ENCODE measurements at places on chromosomes 16 and 17.
A peak's percentile ranks its signal among the peaks of the same experiment; 100 is the strongest.

DNA sequence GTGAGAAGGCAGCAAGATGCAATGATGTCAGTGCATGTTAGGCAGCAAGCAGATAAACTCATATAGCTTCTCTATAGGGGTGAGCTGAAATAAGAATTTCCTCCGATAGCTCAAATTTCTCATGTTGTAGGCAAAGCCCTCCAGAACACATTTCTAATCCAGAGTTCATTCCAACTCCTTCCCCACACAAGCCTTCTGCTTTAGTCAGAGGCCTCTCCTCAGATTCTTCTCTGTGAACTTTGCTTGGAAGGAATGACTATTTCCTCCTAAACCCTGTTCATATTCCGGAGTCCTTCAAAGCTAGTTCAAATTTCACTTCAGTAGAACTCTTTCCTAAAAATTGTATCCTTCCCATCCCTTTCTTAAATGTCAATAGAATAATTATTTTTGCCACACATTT is 144.8 kb downstream of the KCNJ2 start:
- no peak for DNase-seq

DNA sequence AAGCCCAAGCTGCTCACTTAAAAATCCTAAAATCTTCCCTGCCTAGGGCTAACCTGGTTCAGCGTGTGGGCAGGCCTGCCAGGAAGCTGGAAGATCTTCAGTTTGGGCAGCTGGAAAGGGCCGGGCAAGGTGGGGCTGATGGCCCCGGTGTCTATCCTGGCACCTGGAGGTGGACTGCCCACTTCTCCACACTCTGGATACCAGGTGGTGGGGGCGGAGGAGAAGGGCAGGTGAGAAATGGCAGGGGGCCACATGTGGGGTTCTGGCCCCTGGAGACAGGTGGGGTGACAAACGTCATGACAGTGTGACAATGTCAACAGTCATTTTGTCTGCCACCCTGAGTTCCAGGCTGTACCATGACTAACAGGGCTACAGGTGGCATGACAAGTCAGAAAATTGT is 78.5 kb upstream of the C16orf82 start:
- DNase-seq, result no peak

- DNase-seq, result no peak
These were observed 20.6 kb downstream of the VPS53 start for GRCh38 chr17:693791-694638.

GRCh38 chr16:19812986-19813385 is 71.7 kb downstream of the GPRC5B start:
- DNase-seq, result no peak

DNA sequence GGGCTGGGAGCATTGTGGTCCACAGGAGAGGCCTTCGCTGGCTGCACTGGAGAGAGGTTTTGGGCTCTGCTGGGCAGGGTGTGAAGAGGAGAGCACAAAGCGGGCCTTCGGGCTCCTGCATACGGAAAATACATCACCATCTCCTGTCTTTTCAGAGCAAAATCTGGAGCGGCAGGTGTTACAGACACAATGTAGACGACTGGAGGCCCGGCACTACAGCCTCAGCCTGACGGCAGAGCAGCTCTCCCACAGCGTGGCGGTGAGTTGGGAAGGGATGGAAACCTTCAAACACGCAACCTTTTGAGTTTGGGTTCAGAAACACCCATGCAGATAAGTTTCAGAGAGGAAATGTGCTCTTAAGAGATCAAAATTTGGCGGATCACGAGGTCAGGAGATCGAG is 17.9 kb downstream of the GINS2 start:
- no peak for DNase-seq

GRCh38 chr16:53103811-53104210 is 49.0 kb downstream of the CHD9 start:
- DNase-seq, result no peak

GRCh38 chr17:63189082-63189481 is 223.0 kb downstream of the TANC2 start:
- DNase-seq, result no peak

DNA sequence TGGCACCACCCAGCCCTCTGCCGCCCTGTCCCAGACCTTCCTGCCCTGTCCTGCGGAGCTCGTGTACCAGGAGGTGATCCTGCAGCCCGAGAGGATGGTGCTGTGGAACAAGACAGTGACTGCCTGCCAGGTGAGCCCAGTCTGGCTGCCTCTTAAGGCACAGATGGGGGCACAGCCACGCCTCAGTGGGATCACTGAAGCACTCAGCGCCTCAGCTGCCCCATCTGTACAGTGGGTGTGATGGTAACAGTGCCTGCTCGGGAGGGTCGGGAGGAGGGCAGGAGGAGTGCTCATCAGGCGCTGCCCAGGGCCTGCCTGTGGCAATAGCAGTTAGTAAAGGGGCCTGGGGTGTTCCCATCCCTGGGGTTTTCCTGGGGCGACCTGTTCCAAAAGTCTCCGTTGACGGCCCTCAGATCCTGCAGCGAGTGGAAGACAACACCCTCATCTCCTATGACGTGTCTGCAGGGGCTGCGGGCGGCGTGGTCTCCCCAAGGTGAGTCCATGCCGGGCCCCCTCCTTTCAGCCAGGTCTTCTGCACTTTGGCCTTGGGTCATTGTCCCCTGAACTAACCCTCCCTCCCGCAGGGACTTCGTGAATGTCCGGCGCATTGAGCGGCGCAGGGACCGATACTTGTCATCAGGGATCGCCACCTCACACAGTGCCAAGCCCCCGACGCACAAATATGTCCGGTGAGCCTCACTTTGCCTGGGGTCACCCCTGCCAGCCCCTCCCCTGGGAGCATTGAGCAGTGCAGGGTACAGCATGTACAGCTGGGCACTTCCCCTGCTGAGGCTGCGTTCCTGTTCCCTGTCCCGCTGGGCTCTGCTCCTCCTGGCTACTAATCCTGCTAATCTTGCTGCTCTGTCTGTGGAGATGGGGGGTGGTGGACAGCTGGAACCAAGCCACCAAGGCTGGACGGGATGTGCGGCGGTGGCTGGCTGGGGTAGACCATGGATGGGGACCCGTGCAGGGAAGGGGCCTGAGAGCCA is 4.5 kb upstream of the TCAP start:
- DNase-seq, result no peak

DNA sequence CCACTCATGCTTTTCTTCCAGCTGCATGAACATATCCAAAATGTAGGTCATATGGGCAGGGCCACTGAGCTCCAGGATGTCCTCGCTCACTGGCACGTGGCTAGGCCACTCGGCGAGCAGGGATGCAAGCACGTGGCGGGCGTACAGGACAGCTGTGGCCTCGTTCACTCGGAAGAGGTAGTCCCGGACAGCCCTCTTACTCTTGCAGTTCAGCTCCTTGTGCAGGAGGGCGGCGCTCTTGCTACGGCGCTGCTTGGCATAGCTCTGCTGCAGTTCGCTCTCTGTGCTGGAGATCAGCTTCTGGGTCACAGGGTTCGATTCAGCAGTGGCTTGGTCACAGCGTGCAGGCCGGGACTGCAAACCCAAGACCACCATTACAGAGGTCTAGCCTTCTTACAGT is 53.1 kb upstream of the ATP2A3 start:
- no peak for DNase-seq

- DNase-seq, result peak; percentile 48
These were observed 516 bp downstream of the CPNE2 start for GRCh38 chr16:57092786-57093411.

- peak; percentile 53 for DNase-seq
These were observed at the start of gene MXRA7 for GRCh38 chr17:76710863-76711611. TSS of gene MXRA7 (minus strand) at chr17:76710965. CDS start at chr17:76710946, 19 bp downstream.

GRCh38 chr16:2081201-2082084 is 33.7 kb downstream of the TSC2 start:
- DNase-seq, result no peak

DNA sequence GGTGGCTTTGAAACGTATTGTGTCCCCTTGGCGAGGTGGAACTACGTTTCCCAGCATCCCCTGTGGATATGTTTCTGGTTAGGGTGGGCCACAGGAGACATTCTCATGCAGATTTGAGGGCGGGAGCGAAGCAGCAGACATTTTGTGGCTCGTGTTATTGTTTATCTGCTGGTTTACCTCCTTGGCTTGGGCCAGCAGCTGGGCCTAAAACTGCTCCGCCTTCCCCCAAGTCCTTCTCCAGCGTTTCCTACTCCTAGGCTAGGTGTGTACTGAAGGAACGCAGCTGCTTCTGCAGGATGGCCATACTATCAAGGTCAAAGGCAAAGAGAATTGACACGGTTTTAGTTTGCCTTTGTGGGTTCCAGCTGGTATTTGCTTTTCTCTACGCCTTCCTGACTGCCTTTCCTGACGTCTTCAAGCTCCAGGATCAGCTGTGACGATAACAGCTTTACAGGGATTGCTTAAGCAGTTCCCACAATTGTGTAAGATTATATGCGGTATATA is 17.2 kb upstream of the WSB1 start:
- DNase-seq, result no peak

DNA sequence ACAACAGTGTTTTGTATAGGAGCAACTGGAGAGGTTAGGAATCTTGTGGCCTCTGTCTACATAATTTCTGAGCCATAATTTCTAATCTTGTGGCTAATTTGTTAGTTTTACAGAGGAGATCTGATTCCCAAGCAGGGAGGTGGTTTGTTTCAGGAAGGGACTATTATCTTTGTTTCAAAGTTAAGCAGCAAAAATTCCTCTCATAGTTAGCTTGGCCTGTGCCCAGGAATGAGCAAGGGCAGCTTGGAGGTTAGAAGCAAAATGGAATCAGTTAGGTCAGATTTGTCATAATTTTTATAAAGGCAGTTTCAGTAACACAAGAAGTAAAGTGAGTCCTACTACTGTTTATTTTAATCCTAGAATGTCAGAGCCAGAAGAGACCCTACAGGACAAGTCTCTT is 2.0 kb upstream of the RDM1 start:
- DNase-seq, result no peak

DNA sequence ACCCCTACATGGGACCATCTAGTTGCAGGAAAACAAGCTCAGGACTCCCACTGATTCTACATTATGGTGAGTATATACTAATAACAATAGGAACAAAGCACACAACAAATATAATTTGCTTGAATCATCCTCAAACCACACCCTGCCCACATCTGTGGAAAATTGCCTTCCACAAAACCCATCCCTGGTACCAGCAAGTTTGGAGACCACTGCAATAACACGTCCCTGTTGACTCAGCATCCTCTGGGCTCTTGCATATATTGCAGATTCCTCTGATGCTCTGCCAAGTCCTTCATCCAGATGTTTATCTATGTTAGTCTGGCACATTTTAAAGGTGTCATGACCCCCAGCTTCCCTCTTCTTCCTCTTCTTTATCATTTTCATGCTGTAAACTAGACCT is 138.4 kb downstream of the PCTP start:
- DNase-seq, result no peak

DNA sequence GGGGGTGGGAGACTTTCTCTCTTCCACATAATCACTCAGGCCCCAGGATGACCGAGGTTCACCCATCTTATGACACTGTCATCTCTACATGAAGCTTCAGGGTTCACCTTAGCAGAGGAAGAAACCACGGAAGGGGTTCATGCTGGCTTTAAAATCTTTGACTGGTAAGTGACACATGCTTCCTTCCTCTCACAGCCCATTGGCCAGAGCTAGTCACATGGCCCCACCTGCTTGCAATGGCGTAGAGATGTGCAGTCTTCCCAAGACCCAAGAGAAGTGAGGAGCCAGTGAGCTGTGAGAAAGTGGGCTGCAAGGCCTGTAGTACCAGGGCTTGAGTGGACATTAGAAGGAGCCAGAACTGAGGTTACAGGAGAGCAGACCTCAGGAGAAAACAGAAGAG is 180.3 kb downstream of the AXIN2 start:
- no peak for DNase-seq

GRCh38 chr17:81084680-81085419 is 49.9 kb downstream of the BAIAP2 start:
- DNase-seq, result no peak

DNA sequence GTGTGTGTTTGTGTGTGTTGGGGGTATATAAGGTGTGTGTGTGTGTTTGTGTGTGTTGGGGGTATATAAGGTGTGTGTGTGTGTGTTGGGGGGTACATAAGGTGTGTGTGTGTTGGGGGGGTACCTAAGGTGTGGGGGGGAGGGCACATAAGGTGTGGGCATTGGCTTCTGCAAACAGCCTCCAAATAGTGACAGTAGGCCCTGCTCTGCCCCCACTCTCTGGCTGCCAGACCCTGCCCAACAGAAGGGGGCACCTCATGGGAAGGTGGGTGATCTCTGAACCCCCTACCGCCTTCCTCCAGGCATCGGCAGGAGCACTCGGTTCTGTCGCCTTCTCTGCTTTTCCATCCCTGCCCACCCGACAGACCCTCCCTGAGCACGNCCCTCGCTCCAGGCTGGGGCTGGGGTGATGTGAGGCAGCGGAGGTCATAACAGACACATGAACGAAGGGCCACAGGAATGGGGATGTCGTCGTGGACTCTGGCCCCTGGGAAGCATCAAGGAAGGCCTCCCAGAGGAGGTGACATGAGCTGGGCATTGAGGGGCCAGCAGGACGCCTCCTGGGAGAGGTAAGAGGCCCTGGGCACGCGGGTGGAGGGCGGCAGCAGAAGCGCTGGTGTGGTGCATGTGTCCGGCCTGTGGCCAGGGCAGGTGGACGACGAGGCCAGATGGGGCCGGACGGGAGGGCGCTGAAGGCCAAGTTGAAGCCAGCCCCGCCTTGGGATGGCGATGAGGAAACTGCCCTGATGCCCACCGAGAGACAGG is 136.6 kb upstream of the RPH3AL start:
- DNase-seq, result peak; percentile 56

DNA sequence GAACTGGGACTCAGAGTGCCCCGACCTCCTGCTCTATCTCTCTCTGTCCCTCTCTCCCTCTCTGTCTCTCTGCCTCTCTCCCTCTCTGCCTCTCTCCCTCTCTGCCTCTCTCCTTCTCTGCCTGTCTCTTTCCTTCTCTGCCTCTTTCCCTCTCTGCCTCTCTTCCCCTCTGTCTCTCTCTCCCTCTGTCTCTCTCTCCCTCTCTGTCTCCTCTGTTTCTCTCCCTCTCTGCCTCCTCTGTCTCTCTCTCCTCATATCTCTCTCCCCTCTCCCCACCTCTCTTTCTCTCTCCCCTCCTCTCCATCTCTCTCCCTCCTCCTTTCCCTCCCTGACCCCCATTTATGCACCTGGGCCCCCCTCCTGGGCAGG is 32.7 kb downstream of the TNFRSF13B start:
- no peak for DNase-seq

DNA sequence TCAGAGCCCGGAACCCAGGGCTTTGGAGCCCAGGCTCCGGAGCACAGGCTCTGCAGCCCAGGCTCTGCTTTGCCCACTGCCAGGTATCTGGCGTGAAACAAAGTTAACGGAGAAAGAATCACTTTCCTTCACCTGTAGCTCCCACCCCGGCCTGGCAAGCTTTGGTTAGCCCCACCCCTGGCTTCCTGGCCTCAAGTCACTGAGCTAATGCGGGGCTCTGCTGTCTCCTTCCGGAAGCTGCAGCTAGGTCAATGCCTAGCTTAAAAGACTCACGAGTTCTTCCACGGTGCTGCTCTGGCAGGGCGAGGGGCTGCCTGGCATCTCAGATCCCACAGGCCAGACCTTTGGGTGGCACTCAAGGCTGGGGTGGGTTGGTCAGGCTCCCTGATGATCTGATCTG is 21.1 kb upstream of the SPPL2C start:
- DNase-seq, result peak; percentile 10

DNA sequence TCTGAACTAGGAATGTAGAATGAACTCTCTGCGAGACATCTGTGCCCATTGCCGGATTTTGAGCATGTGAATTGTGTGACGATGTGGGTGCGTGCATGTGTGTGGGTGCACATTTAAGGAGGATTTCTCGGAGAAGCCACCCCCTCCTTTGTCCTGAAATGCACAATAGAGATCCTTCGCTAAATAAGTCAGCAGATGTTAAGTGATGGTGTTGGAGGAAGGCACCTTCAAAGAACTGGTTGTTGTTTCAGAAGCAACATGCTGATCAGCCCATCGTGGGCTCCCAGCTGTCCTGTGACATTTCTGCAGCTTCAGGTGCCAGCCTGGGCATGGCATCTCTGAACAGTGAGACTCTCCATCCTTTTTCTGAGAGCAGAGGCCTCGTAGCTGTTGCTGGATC is 194.9 kb downstream of the MSI2 start:
- peak; percentile 56 for DNase-seq

Measured in activated naive CD4-positive, alpha-beta T cell treated with anti-CD3 and anti-CD28 coated beads for 36 hours (primary cell).